Hematopoietic multipotent progenitor cell (in vitro differentiated cells): ENCODE measurements at places on chromosomes 2 and 18.

GRCh38 chr2:192969055-192969454 lies 774.3 kb upstream of the TMEFF2 start:
- no peak for DNase-seq

- no peak for DNase-seq
These were observed 201.4 kb downstream of the SRBD1 start for GRCh38 chr2:45409677-45410076.

DNA sequence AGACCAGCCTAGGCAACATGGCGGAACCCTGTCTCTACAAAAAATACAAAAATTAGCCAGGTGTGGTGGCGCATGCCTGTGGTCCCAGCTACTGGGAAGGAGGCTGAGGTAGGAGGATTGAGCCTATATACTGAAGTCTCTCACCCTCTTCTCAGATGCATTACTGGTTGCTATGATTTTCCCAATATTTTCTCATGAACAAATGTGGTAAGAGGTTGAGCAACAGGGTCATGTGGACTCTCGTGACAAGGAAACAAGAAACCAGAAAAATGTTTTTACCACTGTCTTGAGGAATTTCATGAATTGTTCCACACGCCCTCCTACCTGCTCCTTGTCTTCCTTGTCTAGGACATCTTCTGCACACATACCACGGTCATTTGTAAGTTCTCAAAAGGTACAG lies 12.4 kb downstream of the LMAN2L start:
- no peak for DNase-seq

DNA sequence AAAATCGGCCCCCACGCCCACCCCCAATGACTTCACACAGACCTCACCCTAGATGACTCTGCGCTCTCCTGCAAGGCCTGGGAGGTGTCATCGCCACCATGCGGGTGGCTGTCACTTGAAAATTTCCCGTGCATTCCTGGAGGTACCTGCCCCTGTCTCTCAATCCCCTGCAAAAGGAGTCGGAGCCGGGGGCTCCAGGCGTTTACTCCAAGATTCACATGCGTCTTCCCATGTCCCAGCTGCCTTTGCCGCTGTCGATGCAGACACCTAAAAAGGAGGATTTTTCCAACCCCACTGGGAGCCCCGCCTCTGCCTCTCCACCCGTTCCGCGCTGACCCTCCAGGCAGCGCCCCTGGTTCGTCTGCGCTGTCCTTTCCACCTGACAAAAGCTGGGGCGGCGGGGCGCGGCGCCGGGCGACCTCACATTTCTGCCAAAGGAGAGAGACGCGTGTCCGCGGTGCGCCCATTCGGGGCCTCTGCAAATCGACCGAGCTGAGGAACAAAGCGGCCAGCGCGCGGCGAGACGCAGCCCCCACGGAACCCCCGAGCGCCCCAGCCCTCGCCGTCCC lies 667 bp downstream of the REEP1 start:
- no peak for DNase-seq

- DNase-seq = no peak
These were observed 971.2 kb upstream of the PIK3C3 start for GRCh38 chr18:40983835-40984234.

DNA sequence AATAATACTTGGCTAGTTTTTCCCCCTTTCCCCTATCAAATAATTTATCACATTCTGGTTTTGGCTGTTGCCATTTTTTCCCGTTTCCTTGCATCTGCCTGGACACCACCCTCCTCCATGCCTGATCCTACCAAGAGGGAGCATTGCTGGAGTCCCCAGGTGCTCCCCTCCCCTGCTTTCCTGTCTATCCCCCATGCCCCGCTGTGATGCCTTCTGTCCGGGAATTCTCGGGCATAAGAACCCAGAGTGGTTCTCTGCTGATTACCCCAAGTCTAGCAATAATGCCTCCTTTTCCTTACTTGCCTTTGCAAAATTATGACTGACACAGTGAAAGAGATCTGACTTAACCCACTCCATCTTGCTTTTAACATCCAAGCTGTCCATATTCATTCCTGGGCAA lies 248.0 kb upstream of the PXDN start:
- DNase-seq = no peak

DNA sequence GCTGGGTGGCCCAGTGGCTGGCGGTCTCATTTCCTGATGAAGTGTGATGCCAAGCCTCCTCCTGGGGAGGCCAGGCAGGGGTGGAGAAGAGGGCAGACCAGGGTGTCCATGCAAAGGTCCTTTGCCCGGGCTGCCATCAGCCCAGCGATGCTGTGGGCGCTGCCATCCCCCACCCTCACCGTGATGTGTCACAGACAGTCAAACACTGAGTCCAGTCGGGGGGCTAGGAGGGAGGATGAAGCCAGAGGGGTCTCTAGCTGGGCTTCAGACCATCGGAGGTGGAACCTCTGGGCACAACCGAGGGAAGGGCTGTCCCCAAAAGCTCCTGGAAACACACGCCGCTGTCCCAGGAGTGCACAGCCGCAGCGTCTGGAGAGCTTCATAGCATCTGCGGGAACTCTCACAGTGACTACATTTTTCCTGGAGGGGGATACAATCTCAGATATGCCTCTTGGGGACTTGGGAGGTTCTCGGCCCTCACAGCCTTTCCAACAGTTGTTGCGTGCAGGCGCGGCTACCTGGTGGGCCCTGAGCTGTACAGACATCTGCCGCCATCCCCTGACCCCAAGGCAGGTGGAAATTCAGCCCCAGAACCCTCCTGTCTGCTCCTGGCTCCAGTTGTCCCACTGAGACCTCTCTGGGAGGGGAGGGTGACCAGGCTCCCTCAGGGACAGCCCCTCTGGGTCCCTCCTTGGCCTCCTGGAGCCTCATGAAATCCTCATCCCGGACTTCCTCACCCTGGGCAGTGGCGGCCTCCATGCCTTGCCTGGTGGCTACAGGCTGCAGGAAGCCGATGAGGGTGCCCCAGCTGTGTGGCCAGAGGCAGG lies 26.5 kb upstream of the OTOS start:
- no peak for DNase-seq

GRCh38 chr2:44547718-44548117 lies 186.0 kb downstream of the CAMKMT start:
- DNase-seq = no peak

GRCh38 chr2:45145073-45145899 lies 136.0 kb upstream of the SIX2 start:
- no peak for DNase-seq

GRCh38 chr2:83058683-83059082 lies 1400.4 kb downstream of the SUCLG1 start:
- DNase-seq = no peak

DNA sequence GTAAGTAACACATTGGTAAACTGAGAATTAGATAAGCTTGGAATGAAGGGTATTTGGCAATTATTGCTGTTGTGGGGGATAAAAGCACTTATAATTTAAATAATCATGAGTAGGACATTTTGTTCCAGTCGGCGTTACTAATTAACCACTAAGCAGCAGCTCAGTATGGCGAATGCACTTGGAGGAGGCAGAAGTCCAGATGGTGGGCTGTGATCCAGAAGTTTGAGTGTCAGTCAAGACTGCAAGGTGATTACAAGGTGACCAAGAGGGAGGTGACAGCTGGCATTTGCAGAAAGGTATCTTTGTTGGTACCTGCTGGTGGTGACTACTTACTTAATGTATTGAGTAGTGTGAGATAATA lies 643.6 kb upstream of the FAM98A start:
- no peak for DNase-seq

- DNase-seq = no peak
These were observed 107.8 kb upstream of the DAPL1 start for GRCh38 chr2:158687315-158687714.

GRCh38 chr2:167964650-167965413 lies 282.6 kb downstream of the STK39 start:
- peak; percentile 21 for DNase-seq

DNA sequence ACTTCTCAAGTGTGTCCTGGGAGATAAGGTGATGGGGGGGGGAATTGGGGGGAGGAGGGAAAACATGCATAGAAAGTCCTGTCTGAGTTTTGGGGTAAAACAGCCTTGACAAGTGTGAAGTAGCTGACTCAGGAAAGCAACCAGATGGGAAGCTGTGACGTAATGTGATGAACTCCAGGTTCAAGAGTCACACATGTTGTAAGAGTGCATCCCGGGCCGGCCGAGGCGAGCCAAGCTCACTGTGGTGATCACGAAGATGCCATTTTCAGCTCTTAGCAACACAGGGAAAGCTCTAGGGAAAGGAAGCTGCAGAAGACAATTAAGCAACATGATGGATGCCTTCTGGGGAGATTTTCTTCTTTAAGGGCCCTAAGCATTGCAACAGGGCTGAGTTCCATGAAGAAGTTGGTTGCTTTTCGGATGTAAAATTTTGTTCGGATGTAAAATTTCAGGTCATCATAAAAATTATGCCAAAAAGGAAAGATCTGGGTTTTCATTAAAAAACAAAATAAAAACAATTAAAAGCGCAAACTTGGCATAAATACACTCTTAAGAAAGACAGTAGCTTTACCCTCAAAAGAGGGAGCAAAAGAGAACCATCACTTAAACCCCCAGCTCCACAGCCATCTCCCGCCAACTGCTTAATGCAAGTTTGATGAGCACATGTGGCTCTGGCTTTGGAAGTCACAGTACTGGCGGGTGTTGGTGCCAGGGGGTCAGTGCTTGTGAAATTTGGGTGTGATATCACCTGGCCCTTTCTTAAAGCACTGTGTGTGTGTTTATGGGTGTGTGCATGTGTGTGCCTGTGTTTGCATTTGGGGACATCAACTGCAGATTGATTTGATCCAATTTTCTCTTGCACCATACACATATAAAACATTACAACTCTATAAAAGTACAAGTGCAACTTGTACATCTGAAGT lies 19.1 kb downstream of the SERTAD2 start:
- no peak for DNase-seq
